ENCODE measurements at places on chromosomes 2 and 18. TPM values are rescaled to one million over a fixed set of nuclear protein-coding genes. Genes with fewer than 3 reads are reported as not detected.

Gene TMEM214
- total RNA-seq = 32.0 TPM

GRCh38 chr2:196719110-196719872 lies 79.8 kb downstream of the CCDC150 start:
- DNase-seq = peak; percentile 63

GRCh38 chr2:73952499-73953446 lies 26.1 kb downstream of the DGUOK start:
- DNase-seq = no peak

- no peak for DNase-seq
Observed at GRCh38 chr2:53424902-53425301, 342.7 kb upstream of the CHAC2 start.

DNA sequence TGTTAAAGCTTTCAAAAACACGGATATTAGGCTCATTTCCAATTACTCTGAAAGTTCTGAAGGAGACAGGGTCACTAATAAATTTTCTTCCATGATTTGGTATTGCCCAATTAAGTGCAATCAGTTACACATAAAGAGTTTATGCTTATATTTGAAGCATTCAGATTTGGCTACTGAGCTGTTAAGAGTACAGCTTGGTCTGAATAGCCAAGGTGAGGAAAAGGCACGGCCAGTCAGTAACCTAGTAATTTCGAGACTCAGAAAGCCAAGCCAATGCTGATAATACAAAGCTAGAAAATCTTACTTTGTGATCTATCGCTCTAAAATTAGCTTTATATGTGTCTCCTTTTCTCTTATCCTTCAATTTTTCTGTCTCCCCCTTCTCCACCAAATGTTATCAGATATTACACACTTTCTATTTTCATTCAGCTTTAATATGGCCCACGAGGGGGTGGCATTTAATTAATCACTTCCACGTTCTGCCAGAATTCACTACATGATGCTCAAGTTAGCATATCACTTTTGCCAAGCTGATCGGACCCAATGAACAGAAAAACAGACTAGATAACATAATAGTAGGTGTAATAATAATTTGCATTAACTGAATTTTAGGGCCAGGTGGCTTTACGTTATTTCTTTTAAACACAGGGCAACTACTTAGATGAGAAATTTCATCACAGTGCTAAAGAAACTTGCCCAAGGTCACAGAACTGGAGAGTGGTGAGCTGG lies 138.4 kb downstream of the TCF4 start:
- no peak for DNase-seq

DNA sequence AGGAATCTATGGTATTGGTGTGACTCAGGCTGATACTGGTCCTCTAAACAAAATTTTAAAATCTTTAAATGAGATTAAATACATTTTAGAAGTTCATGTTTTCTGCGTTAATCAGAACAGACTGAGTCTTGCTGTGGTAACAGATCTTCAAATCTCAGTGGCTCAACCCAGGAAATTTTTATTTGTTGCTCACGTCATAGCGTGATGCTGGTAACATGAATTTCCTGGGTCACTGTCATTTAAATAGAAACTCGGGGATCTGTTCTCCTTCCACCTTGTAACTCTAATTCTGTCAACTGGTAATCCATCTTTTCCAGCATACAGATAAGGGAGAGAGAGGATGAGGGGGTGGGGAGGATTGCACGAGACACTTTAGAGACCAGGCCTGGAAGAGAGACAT lies 90.0 kb downstream of the CDC42EP3 start:
- no peak for DNase-seq

DNA sequence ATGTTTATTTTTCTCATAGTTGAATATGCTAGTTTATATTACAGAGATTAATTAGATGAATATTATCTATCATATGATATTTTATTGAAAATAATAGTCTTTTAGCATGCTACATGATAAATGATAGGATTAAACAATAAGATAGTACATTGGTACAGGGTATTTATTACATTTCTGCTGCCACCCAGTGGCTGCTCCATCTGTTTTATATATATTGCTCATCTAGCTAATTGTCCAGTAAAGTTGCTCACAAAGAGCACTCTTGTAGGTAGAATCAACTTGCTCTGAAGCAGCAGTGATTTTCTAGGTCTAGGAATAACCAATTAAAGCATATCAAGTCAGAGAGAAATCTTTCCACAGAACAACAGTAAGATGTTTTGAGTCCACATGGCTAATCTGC lies 183.3 kb downstream of the ASXL3 start:
- DNase-seq = peak; percentile 12
